ENCODE measurements at places on chromosomes 12 and 14. TPM values are rescaled to one million over a fixed set of nuclear protein-coding genes. Genes with fewer than 3 reads are reported as not detected.

DNA sequence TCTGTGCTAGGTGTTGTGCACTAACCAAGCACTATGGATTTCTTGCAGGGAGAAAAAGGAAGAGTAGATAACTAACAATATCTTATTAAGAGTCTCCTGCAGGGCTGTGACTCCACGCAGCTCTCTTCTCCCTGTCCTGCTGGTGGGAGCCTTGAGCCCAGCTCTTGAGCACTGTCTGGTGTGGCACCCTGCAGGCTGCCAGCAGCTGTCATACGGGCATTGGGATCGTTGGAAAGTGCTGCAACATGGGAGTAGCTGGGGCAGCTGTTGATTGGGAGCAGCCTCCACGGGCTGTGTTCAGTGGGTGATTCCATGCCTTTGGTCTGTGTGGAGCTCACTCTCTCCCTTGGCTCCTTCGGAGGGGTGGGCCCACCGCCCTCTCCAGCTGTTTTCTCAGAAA is 125.3 kb downstream of the FBXL14 start:
- H3K27ac ChIP-seq: no peak overlapping the region
- peaks cover 5% of the 10 kb centered on the region for H3K36me3 ChIP-seq
- peaks cover 2% of the 10 kb centered on the region for H3K4me1 ChIP-seq
- no peak for DNase-seq
- H3K4me3 ChIP-seq: no peak overlapping the region
- no peaks in the 10 kb centered on the region for H3K27me3 ChIP-seq

DNA sequence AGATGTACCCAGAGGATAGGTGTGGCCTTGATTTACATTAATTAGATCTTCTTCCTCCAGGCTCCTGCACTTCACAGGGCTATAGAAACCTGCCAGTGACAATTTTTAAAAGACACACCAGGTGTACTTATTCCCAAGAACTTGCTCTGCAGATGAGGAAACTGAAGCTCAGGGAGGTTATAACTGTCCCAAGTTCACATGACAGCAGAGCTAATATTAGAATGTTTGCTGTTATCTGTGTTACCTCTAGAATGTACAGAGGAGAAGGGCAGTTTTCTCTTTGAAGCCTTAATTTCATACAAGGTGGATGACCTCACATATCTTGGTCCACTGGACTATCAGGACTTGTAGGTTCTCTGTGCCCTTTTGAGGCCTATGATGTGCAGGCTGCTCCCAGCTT is 27.7 kb downstream of the RASSF8 start:
- H3K27me3 ChIP-seq: peaks cover 3% of the 10 kb centered on the region
- no peak overlapping the region for H3K27ac ChIP-seq
- H3K4me3 ChIP-seq: no peak overlapping the region

PTPRB gene
- total RNA-seq: not detected

JAG2 gene
- total RNA-seq: 1.6 TPM

Measured in activated CD4-positive, alpha-beta memory T cell treated with anti-CD3 and anti-CD28 coated beads for 36 hours (primary cell).